ENCODE measurements at places on chromosomes 2 and 18. TPM values are rescaled to one million over a fixed set of nuclear protein-coding genes. Genes with fewer than 3 reads are reported as not detected.

GRCh38 chr2:95391641-95392310 lies 10.7 kb upstream of the FAHD2A start:
- H3K4me1 ChIP-seq = peaks cover 28% of the 10 kb centered on the region
- no peak for DNase-seq
- H3K27me3 ChIP-seq = peaks cover 7% of the 10 kb centered on the region
- H3K36me3 ChIP-seq = no peaks in the 10 kb centered on the region

DNA sequence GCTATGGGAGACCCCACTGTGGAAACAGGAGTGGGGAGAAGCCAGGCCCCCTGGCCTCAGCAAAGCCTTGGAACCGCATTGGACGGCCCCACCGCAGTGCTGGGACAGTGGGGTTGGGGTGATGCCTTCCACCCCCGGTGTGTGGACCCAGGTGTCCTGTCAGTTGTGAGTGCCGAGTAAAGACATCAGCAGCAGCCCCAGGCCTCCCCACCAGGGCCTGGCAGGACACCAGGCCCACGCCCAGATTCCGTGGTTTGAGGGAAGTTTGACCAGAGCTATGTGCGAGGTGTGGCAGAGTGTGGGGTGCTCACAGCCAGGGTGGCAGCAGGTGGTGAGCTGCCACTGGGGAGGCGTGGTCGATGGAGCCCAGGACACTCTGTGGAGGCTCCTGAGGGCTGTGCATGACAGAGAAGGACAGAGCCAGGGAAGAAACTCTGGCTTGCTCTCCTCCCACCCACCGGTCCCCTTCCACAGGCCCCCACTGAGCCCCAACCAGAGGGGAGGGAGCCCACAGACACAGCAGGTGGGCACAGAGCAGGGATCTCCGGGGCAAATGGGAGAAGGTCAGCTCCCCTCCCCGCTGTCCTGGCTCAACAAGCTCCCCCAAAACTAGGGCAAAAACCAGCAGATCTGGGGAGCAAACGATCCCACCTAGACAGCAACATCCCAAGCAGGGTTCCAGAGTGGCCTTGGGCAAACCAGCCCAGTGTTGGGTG lies 69.1 kb downstream of the TWIST2 start:
- no peaks in the 10 kb centered on the region for H3K36me3 ChIP-seq
- H3K27me3 ChIP-seq = peaks cover 36% of the 10 kb centered on the region
- no peak for DNase-seq

The CDKL4 gene
- 0.66 TPM for total RNA-seq

The AFTPH gene
- 11.3 TPM for total RNA-seq

GRCh38 chr2:233901367-233901766 lies 15.8 kb upstream of the TRPM8 start:
- H3K4me1 ChIP-seq = no peaks in the 10 kb centered on the region
- DNase-seq = no peak
- no peaks in the 10 kb centered on the region for H3K36me3 ChIP-seq
- H3K4me3 ChIP-seq = no peak overlapping the region

The GAL3ST2 gene
- not detected for total RNA-seq

DNA sequence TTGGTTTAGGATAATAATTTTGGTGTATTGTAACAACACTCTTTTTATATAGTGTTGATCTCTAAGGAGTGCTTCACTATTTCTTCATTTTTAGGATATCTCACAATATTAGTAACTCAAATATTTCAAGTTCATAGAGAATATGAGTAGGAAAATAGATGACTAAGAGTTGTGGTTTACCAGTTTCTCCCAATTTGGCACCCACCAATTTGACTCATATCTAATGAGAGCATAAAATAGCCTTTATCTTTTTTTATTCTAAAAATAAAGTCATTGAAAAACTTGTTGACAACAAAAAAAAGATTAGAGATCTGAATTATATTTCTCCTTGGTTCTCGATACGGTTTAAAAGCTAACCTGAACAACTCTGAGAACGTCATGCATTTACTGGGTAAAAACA lies 204.0 kb downstream of the PARD3B start:
- no peak for DNase-seq
- no peaks in the 10 kb centered on the region for H3K36me3 ChIP-seq
- no peaks in the 10 kb centered on the region for H3K4me1 ChIP-seq
- H3K27ac ChIP-seq = no peak overlapping the region
- no peak overlapping the region for H3K4me3 ChIP-seq

The SPHKAP gene
- 100 TPM for total RNA-seq

DNA sequence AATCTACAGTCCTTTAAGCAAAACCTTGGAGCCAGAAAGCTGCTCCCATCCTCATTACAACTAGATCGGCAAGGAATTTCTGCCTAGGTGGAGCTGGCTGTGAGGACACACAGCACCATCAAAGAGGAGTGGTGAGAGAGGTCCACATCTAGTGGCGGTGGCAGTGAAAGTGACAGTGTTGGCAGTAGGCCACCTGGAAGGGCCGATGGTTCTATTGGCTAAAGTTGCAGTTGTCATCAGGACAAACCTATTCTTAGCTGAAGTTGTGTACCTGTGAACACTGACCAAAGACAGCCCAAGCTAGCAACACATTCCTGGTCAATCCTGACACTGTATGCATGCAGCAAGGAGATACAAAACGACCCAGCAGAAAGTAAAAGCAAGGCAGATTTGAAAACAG lies 218.1 kb upstream of the CHAC2 start:
- no peaks in the 10 kb centered on the region for H3K27me3 ChIP-seq
- peaks cover 13% of the 10 kb centered on the region for H3K4me1 ChIP-seq
- H3K27ac ChIP-seq = peak overlapping the region; percentile 57
- H3K4me3 ChIP-seq = no peak overlapping the region
- no peaks in the 10 kb centered on the region for H3K36me3 ChIP-seq
- peak; percentile 74 for DNase-seq

GRCh38 chr2:234249034-234249735 lies 198.7 kb downstream of the SPP2 start:
- H3K27me3 ChIP-seq = peaks cover 39% of the 10 kb centered on the region
- H3K4me3 ChIP-seq = no peak overlapping the region

The ITGA4 gene
- total RNA-seq = 0.74 TPM

DNA sequence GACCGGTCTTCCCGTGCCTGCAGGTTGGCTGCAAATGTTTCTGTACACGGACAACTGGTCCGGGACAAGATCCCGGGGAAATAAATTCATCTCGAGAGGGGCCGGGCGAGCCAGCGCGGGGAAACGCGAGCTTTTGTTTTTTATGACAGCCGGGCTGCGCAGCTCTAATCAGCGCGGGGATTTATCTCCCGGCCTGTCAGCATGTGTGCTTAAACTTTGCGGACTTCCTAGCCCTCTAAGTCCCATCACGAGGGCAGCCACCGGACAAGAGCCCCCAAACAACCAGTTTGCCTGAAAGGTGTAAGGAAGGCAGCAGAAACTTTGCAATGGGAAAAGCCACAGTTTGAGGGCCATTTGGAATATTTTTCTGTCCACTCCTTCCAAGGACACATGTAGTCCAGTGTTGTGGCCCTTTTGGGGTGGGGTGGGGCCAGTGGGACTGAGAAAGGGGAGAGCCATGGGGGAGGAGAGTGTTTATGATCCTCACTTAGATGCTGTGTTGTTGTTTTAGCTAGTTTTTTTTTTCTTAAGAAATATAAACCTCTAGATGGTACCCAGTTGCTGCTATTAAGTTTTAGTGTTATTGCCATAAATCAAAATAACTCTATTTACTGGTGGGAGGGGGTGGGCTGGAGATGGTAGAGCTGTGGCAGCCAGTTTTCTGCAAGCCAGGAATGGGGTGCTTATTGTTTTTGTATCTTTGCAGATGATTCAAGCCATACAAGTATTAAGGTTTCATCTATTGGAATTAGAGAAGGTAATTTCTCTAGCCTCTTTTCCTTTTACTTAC lies 6.0 kb downstream of the MEIS1 start:
- peak overlapping the region; percentile 96 for H3K27ac ChIP-seq
- peaks cover 35% of the 10 kb centered on the region for H3K4me1 ChIP-seq
- H3K36me3 ChIP-seq = peaks cover 6% of the 10 kb centered on the region
- peak; percentile 25 for DNase-seq

- H3K27ac ChIP-seq = no peak overlapping the region
- no peak overlapping the region for H3K4me3 ChIP-seq
- no peaks in the 10 kb centered on the region for H3K4me1 ChIP-seq
- DNase-seq = no peak
Observed at GRCh38 chr2:114034742-114035141, 144.9 kb downstream of the ACTR3 start.

- DNase-seq = no peak
- no peaks in the 10 kb centered on the region for H3K4me1 ChIP-seq
- H3K27me3 ChIP-seq = peaks cover 56% of the 10 kb centered on the region
- no peaks in the 10 kb centered on the region for H3K36me3 ChIP-seq
Observed at GRCh38 chr2:239001794-239002193, 153.9 kb downstream of the TWIST2 start.

- peak overlapping the region; percentile 97 for H3K27ac ChIP-seq
- H3K4me1 ChIP-seq = peaks cover 90% of the 10 kb centered on the region
- H3K36me3 ChIP-seq = peaks cover 26% of the 10 kb centered on the region
- peaks cover 5% of the 10 kb centered on the region for H3K27me3 ChIP-seq
Observed at GRCh38 chr2:219638948-219639755, 11.7 kb downstream of the SLC4A3 start.

DNA sequence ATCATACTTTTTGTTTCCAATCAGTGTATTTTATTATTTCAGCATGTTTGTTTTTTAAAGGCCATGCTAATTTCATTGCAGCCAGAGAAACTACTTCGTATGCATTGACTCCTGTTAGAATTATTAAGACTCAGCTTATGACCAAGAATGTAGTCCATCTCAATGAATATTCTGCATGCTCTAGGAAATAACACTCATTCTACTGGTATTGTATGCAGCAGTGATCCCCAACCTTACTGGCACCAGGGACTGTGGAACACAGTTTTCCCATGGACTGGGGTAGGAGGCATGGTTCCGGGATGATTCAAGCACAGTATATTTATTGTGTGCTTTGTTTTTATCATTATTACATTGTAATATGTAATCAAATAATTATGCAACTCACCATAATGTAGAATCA lies 356.9 kb downstream of the DSEL start:
- H3K27ac ChIP-seq = no peak overlapping the region
- no peaks in the 10 kb centered on the region for H3K4me1 ChIP-seq
- no peak for DNase-seq
- no peak overlapping the region for H3K4me3 ChIP-seq
- H3K27me3 ChIP-seq = no peaks in the 10 kb centered on the region

The CDCA7 gene
- 0.96 TPM for total RNA-seq

Data from left ventricle myocardium inferior (tissue), 1 donor.